ENCODE measurements at places on chromosomes 12 and 14. TPM values are rescaled to one million over a fixed set of nuclear protein-coding genes. Genes with fewer than 3 reads are reported as not detected.

Gene MYL6
- 1,067 TPM for total RNA-seq

DNA sequence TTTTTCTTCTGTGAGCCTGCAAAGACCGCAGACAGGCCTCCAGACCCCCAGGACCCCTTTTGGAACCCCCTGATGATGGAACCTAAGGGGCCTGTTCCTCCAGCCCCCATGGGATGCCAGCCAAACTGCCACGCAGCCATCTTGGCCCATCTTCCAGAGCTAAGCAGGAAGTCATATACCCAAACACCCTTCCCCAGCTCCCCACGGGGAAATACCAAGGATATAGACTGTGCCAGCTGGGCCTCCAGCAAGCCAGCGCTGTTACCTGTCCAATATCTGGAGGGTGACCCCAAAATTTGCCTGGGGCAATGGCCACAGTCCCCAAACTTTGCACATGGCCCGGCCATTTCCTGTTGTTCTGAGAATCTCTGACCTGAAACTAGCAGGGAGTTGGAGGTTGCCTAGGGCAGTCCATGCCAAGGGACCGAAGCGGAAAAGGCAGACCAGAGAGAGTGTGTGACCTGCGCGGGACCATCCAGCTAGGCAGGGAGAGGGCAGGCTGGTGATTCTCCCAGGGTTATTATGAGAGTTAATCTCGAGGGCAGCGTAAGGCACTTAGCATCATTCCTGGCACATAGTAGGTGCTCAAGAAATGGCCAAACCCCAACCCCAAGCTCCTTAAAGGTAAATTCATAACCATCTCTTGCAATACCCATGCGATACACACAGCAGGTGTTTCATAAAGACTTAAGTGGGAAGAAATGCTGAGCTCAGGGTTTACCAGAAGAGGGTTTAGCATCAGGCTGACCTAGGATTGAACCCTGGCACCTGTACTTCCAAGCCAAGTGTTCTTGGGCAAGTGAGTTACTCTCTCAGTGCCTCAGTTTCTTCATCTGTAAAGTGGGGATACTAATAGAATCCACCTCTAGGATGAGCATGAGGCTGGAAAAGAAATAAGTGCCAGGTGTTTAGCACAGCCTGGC lies 2.6 kb upstream of the RASAL1 start:
- DNase-seq: no peak

DNA sequence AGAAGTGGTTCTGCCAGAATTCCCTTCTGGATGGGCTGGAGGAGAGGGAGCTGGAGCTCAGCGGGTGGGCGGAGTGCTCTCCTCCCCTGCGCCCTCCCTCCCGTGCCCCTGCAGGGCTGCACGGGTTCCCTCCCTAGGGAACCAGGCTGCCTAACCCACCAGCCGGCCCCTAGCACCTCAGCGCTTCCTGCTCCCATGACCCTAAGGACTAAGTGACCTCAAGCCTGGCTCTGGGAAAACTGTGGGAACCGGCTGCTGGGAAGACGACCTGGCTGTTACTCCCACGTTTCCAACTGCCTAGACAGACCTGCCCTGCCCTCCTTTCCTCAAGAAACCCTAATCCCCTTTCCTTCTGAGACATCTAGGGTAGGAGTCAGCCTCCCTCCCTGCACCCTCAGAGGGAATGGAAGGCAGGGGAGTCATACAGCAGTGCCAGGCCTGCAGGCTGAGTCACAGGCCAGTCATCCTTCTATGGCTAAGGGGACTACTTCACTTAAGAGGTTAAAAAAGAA lies 31.5 kb downstream of the SLC6A12 start:
- DNase-seq: no peak

Gene KRT2
- not detected for total RNA-seq

DNA sequence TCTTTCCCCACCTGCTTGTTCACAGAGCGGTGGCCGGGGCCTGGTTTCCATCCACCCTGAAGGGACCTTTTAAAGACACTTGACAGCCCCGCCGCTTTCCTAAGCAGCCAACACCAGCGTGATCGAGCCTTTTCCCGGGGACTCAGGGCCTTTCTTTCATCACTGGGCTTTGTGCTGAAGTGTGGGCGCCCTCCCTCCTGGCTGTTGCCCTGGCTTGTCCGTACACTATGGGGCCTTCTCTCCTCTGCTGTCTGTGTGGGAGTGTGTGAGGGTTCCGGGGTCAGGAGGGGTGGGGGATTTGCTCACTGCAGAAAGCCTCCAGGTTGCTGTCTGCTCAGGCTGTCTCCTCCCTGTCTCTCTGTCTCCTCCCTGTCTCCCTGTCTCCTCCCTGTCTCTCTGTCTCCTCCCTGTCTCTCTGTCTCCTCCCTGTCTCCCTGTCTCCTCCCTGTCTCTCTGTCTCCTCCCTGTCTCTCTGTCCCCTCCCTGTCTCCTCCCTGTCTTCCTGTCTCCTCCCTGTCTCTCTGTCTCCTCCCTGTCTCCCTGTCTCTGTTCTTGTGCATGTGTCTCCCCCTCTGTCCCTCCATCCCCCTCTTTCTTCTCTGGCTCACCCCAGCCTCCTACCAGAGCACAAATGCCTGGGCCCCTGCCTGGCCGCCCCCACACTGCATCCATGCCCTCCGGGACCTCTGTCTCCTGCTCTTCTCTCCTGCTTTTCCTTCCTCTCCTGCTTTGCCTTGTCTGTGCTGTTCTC lies 64.7 kb downstream of the CCDC92 start:
- no peak for DNase-seq

All from activated T-helper 2 cell treated with anti-CD3 and anti-CD28 coated beads, Interferon-gamma antibody, Interleukin-2, Interleukin-4, amounts not matched to agents 10 μg/mL and 5 μg/mL and 100 μg/mL, durations not matched to agents 14 hours and 24 hours and 36 hours (primary cell).